NT2/D1 (cell line): ENCODE measurements at places on chromosomes 12 and 14.
A peak's percentile ranks its signal among the peaks of the same experiment; 100 is the strongest.

- DNase-seq: no peak
Measured at GRCh38 chr14:22901799-22902198, 17.1 kb downstream of the RBM23 start.

- no peak for DNase-seq
Measured at GRCh38 chr12:79659961-79660431, 30.8 kb downstream of the PAWR start.

DNA sequence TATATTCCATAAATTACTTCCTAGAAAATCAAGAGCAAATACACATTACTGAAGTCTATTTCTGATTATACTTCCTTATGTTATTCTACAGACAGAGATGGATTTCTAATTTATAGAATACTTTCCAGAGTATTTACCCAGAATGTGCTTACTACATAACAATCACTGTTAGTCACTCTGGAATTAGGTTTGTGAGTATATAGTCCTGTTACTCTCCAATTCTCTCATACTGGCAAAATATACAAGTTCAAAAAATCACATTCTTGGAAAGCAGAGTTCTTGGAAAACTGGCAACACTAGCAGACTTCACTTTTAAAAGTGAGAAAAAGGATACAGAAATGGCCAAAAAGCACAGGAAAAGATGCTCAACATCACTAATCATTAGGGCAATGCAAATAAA, 7.3 kb downstream of the PPP2R5E start:
- no peak for DNase-seq

DNA sequence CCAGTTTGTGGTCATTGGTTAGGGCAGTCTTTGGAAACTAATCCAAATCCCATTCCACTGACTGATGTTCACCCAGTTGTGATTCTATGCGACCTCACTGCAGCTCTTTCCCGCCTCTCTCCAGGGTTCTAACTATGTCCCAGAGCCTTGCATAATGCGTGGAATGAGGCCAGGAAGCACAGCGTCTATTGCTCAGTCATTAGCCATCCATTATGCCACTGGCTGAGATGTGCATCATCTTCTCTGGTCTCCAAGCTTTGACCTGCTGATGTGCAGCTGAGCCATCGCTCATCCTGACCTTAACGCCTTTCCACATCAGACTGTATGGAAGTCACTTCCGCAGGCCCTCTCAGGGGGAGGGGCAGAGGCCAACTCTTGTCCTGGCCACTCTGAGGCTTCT, 115.4 kb upstream of the VRK1 start:
- no peak for DNase-seq

GRCh38 chr14:21101802-21102413, 1.0 kb downstream of the TMEM253 start:
- no peak for DNase-seq

DNA sequence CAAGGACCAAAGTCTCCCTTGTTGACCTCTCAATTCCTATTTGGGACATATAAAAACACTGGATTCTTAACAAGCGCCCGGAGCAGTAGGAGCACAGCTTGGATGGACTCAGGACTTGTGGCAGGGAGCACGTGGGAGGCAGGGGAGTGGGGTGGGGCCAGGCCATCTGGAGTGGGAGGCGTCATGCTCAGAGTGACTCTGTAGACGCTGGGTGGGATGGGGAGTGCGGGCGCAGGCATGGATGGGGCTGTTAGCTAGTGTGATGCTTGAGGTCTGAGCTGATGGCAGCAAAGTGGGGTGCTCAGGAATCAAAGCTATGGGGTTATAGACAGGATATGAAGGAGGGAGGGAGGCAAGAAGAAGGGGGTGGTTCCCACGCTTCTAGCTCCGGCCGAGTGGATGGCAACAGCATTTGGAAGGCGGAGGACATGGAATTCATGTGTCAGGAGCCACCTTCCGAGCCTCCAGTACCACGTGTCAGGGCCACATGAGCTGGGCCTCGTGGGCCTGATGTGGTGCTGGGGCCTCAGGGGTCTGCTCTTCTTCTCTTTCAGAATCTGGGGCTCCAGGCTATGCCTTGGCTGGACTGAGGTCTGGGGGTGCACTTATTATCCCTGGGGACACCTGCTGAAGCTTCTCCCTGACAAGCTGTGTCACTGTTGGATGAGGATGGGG, 26.2 kb downstream of the MEG3 start:
- DNase-seq: no peak

DNA sequence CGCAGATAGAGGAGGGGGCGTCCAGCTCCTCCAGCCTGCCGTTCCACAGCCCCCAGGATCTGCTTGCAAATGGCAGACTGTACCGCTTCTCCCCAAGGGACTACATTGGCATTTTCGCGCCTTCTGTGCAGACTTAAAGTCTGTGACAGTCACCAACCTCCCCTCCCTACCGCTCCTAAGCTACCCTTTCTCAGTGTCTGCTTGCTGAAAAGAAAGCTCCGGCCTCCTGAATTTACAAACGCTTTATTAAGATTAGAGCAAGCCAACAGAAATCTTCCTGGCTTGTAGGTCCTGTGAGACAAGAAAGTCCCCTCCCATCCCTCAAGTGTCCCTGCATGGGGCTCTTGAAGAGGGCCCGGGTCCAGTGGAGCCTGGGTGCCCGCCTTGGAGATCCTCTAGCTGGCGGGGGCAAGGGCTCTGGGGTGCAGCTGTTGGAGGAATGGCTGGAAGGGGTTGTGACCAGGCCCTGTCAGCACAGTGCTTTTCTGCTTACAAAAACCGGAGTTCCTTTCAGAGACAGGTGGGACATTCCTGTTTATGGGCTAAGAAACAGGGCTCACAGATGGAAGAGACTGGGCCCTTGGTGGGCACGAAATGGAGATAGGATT, 2.8 kb upstream of the DLK1 start:
- no peak for DNase-seq

GRCh38 chr12:69119770-69120169, 119.6 kb upstream of the CPSF6 start:
- DNase-seq: no peak

GRCh38 chr12:118618695-118619094, 242.3 kb downstream of the SUDS3 start:
- no peak for DNase-seq

DNA sequence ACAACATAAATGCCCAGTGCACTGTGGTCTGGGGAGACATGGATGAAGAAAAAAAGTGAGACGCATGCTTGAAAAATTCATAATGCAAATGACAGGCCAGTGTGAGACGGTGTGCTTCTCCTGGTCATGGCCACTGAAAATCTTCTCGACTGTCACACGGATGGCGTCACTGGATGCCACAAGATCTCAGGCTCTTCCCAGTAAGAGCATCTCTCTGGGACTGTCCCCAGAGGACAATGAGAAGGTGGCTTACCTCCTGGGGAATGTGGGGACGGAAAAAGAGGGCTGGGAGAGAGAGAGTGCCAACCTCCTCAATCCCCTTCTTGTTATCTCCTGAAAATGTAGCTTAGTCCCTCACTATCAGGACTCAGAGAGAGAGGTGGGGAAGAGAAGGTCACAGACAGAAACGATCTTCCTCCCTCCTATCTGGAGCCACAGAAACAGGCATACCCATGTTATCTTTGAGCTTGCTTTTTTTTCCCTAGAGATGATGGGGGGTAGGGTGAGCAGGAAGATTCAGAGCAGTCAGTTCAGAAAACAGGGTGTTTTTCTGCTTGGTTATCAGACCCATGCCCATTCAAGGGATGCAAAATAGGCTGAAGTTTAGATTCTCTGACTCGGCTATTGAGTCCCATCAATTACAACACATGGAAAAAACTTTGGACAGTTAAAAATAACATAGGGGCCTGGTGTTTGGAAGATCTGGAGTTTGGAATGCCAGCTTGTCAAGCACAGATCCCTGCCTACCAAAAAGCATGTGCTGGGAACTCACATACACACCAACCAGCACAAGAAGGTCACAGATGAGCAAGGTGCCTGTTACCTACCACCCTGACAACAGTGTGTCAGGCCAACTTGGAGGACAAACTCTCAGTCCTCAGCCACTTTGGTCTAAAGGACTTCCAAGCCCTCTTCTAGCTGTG, 24.2 kb downstream of the DPF3 start:
- no peak for DNase-seq

DNA sequence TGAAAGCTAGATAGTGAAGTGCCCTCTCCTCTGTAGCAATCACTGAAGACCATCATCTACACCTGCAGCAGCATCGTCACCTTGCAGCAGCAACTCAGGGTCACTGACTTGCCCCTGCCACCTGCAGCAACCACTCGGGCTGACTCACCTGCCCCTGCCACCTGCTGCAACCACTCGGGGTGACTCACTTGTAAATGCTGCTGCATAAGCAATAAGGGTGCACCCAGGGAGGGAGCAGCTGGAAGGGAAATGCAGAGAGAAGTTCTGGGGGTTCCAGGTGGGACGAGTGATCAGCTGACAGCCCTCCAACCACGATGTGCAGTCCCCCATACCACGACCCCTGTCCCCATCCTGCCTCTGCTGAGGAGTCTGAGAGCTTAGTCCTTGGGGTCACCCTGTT, 357.1 kb upstream of the SFSWAP start:
- DNase-seq: no peak

DNA sequence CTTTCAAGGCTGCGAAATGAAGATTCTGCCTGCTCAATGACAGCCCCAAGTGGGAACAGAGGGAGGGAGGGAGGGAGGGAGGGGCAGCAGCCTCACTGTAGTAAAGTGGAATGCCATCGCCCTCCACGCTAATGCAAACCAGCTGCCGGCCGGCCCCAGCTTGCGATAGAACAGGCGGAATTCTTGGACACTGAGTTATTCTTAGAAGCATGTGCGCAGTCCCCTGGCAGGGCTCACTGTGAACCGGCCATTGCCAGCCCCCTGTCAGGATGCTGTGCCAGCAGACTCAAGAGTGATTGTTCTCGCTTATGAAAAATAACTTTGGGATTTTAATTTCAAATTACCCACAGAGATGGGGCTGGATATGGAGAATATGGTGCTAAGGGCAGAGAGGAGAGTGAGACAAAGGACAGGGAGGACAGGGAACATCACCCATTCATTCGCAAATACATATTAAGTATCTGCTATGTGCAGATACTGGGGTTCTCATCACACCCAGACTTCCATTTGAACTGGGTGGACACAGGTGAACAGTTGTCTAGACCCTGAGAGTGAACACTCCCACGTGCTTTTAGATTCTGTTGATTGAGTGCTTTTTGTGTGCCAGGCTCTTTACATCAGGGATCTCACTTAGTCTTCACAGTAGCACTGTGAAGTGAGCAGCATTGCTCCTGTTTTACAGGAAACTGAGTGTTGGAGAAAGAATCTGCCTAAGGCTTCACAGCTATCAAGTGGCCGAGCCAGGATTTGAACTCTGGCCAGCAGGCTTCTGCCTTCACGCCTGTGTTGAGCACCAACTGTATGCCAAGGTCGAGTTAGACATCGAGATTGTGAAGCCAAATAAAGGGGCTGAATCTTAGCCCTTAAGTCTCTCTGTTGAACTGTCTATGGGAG, 192.9 kb downstream of the C12orf75 start:
- no peak for DNase-seq

GRCh38 chr12:130849561-130850417, 10.7 kb upstream of the STX2 start:
- peak; percentile 46 for DNase-seq

GRCh38 chr12:115149279-115149678, 465.3 kb upstream of the TBX3 start:
- DNase-seq: no peak

DNA sequence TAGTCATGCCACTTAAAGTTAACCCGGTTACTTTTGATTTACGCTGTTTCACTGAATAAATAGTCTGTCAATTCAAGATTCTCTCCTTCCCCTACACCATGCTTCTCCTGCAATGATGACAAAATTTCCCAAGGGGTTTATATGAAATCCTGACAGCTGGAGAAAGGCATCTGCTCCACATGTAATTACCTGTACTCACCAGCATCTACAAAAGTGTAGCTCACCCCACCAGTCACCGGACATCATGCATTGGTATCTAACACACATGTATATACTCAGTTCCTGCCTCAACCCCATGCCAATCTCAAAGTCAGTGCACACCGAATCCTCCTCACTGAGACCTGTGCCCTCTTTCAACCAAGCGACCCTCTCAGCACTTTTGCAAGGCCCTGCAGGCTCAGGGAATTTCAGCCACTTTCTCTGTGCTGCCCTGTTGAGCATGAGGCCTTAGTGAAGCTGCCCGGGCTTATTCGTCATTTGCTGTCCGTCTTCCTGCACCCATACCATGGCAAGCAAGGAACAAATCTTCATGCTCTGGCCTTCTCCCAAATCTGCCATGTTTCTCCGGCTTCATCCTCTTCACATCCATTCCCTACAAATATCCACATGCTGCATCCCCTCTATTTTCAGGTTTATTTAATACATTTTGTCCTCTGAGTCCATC, 131.6 kb downstream of the SEC23A start:
- DNase-seq: no peak

GRCh38 chr12:106114447-106115068, 24.2 kb downstream of the NUAK1 start:
- DNase-seq: no peak

DNA sequence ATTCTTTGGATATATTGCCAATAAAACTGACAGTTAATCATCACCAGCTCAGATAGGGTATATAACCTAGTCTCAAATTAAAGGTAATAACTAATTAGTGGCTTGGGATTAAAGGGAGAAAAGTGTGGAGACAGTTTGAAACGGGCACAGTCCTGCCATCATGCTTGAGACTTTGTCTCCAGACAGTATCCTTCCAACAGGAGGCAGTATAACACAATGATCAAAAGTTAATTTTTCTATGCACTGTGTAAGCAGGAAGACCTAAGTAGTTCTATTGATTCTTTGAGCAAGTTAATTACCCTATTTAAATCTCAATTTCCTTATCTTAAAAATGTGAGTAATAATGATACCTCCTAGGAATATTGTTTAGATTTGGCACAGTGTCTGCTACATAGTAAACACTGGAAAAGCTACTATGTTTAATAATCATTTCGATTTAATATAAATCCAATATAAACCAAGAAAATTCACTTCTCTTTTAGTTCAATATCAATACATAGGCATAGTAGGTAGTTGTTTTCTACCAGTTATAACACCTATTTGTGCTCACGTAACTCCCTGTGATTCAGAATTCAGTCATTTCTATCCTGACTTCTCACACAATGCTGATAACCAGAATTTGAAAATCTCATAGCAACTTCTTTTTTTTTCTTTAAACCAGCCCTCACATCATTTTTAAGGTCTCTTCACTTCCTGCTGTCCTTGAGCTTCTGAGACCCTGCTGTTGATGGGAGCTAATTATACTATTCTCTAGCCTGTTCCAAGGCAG, 53.7 kb downstream of the GALNT4 start:
- no peak for DNase-seq

- DNase-seq: no peak
Measured at GRCh38 chr14:69471916-69472315, 12.6 kb upstream of the PLEKHD1 start.

DNA sequence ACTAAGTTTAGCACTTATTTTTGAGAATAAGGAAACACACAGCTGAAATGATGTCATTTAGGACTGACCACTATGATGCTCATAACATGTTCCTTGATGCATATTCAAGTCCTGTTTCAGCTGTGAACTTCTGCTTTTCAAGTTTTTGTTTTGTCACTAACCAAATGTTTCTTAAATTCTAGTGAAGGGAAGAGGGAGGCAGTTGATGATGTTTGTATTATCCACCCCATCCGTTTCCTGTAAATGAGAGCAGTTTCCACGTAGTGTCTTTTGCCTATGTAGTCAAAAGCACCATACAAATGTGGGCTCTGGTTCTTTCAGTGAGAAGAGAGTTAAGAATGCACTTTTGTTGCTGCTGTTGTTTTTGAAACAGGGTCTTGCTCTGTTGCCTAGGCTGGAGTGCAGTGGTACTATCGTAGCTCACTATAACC, 491.8 kb downstream of the PCNX1 start:
- no peak for DNase-seq

- DNase-seq: no peak
Measured at GRCh38 chr12:41866878-41867430, 277.7 kb downstream of the GXYLT1 start.
